ENCODE measurements at places on chromosomes 6 and 20.

- DNase-seq: no peak
These were observed 112.8 kb upstream of the BMP2 start for GRCh38 chr20:6654513-6655252.

GRCh38 chr20:11783102-11783850, 134.4 kb upstream of the BTBD3 start:
- DNase-seq: no peak

GRCh38 chr20:63819224-63819921, 11.7 kb downstream of the ZBTB46 start:
- no peak for DNase-seq

DNA sequence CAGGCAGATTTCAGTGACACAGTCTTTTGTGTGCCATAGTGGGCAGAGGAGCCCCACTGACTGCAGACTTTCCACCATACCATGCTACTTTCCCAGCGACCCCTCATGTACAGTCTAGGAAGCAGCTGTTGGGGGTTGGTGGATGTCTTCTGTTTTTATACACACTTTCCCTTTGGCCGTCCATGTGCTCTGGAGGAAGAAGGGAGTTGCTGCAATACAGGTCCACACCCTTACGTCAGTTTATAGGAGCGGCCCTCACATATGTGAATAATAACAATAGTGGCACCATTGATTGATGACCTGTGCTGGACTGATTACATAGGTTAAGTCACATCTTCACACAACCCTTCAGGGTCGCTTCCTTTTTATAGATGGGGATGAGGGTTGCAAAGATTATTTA, 17.5 kb upstream of the CCN2 start:
- DNase-seq: no peak

- no peak for DNase-seq
These were observed 24.2 kb upstream of the LAMP5 start for GRCh38 chr20:9490161-9490560.

DNA sequence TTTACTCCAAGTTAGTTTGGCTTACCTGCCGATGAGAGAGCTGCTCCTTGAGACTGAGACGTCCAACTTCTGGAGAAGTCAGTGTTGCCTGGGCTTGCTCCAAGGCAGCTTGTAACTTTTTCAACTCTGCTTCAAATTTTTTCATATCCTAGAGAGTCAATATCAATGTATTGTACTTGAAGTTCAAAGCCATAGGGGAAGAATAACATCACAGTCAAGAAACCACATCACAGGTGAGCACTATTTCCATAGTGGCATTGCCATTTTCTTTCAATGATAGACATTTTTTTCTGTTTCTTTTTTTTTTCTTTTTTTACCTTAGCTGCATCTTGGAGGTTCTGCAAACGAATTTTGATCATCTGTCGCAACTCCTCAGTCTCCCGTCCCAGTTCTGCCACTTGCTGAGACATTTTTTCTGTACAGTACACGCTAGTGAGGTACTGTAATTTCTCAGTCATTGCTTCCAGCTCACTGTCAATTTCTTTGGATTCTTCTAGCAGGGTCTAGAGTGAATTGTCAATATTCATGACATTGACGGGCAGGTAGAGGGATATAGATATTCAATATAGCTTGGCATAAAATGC, 326.7 kb downstream of the SYNE1 start:
- no peak for DNase-seq

DNA sequence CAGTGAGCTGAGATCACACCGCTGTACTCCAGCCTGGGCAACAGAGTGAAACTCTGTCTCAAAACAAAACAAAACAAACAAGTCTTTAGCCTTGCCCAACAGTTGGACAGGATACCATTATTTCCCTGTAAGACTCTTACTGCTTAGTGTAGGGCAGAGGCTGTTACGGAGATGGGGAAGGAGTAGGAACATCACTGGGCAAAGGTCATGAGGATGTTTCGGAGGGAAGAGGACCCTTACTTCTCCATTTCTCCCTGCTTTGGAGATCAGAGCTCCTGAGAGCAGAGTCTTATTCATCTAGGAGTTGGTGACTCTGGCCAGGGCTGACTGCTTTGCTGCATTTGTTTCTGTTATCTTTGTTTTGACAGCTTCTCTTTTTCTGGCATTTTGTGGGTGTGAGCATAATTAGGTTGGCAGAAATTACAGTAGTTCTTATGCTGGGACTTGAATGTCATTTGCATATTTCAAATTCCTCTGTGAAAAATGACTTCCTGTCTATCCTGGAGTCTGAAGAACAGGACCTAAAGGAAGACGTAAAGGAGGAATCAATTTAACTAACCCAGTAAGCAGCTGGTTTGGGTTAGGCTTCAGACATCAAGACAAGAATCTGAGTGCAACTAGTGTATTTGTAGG, 89.0 kb downstream of the CDS2 start:
- DNase-seq: peak; percentile 42

- no peak for DNase-seq
These were observed 330.8 kb downstream of the TAF4 start for GRCh38 chr20:61734733-61735502.

DNA sequence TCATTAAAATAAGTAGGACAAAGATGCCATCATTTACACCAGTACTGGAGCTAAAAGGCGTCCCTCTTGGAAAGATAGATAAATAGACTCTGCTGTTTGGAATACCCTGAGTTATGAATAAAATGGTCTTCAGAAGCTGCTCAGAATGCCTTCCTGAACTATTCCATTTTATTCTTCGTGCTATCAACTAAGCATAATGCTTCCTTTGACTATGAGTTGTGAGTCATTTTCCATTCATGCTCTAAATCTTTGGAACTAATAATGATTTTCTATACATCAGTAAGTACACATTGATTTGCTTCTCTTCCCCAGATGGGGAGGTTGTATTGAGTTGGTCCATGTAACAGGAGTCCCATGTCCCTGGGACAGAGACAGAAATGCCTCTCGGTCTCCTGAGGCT, 98.3 kb upstream of the PDE7B start:
- DNase-seq: no peak

DNA sequence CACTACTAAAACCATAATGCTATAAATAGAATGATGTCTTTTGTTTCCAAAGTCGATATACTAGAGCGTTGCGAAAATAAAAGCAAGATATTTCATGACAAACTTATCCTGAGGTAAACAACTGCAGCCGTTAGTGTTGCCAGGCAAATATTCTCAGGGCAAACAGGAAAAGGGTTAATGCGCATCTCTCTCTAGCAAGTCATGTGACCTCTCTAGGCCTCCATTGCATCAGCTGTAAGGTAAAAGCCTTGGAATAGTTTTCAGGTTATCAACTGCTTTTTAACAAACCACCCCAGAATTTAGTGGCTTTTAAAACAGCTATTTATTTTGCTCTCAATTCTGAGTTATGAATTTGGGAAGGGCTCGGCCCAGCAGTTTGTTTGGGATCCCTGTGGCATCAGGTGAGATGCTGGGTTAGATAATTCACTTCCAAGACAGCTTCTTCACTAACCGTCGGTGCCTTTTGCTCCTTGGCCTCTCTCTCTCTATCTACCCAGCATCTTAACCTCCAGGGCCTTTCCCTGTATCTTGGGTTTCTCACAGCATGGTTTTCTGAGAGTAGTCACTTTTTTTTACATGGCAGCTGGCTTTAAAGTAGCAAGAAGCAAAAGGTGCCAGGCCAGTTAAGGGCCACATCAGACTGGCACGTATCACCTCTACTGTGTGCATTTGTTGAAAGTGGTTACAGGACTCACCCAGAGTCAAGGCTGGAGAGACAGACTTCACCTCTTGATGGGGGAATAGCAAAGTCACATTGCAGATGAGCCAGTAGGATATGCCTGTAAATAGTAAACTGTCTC, 39.2 kb upstream of the LTV1 start:
- DNase-seq: no peak

- DNase-seq: no peak
These were observed 122.2 kb downstream of the COL19A1 start for GRCh38 chr6:69988458-69989126.

DNA sequence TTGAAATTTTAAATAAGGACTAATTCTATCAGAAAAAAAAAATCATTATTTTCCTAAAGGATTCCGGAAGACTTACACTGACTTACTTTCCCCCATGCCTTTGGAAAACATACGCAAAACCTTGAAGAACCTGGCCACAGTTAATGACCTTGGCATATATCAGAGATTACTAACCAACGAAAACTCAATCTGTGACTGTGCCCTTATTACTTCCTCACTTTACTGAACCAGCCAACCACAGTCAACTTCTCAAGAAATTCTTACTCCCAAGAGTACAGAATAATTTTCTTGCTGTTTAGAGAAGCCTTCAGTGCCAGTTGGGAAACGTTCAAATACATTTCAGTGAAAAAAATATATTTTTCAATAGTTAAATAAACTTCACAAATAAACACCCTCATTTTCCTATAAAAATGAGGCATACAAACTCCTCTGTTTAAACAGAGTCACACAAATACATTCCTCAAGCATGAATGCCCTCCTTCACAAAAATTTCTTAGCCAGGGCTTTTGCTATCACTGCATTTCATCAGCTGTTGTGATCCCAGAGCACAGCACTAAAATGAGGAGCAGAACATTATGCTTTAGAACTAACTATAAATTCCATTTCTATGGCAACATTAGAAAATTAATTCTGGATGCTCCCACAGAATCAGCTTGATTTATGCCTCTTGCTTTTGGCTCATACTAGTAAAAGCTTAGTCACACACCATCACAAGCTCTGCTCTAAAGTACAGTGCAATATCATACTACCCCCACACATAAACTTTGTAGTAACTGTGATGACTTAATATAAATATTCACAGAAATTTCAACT, 117.6 kb downstream of the DST start:
- DNase-seq: no peak

- no peak for DNase-seq
These were observed 1.7 kb downstream of the TMEM151B start for GRCh38 chr6:44271914-44272313.

DNA sequence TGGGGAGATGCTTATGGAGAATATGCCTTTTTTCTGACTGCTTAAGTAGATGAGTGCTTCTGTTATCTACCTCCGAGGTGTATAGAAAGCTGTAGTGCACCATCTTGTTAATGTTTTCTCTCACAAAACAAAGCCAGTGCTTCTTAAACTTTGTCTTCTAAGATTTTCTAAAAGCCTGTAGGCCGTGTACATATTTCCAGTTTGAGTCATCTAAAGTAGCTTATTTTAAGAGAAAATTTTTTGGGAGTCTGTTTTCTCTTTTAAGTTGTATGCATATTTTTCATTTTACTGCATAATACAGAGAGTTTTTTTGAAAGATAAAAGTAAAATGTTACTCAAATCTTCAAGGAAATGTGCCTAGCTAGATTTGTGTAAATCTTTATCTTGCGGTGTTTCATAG, 151.7 kb downstream of the GRIK2 start:
- no peak for DNase-seq

DNA sequence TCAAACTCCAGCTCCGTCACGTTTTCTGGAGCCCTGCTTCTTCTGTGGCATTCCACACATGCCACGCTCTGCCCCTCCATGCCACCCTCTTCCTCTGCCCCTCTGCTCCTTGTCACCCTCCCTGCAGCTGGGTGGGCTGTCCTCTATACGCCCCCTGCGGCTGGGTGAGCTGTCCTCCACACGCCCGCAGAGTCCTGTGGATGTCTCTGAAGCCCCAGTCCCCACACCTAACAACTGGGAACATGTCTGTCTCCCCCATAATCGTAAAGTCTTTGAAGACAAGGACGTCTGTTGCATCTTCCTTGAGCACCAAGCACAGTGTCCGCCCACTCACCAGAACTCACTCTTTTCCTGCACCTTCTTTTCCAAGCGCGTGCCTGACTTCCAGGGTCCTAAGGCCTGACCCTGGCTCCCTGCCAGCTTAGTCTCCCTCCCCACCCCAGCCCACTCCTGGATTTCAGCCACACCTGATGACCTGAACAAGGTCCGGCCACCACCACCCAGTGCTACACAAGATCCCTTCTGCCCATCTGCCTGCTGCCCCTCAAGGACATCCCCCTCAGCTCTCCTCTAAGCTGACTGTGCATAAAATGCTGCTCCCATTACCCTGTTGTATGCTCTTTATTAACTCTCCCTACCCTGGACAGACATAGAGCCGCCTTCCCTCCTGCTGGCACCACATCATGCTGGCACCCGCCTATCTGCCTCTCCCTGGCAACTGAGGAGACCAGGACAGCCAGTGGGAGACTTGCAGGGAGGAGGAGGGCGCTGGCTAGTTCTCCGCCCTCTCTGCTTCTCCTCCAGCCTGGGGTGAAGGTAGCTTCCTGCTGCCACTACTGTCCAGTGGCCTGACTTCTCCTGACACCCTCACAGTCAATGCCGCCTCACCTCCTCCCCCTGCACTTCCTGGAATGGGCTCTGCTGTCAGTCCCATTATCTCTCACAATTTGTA, 10.7 kb upstream of the PRR18 start:
- DNase-seq: no peak

DNA sequence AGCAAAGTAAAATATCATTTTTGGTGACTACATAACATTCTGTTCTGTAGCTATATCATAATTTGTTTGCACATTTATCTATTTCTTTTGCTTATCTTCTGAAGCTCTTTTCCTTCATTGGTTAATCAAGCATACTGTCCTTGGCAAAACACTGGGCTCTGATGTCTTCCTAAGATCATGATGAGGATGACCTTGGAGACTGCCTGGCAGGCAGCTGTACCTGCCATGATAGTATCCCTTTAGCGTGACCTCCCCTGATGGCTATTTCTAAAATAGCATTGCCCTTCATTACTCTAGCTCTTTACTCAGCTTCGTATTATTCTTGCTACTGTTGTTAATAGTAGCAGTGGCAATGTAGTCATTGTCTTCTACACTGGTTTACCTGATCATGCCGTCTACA, 46.0 kb upstream of the ELOVL5 start:
- DNase-seq: no peak

DNA sequence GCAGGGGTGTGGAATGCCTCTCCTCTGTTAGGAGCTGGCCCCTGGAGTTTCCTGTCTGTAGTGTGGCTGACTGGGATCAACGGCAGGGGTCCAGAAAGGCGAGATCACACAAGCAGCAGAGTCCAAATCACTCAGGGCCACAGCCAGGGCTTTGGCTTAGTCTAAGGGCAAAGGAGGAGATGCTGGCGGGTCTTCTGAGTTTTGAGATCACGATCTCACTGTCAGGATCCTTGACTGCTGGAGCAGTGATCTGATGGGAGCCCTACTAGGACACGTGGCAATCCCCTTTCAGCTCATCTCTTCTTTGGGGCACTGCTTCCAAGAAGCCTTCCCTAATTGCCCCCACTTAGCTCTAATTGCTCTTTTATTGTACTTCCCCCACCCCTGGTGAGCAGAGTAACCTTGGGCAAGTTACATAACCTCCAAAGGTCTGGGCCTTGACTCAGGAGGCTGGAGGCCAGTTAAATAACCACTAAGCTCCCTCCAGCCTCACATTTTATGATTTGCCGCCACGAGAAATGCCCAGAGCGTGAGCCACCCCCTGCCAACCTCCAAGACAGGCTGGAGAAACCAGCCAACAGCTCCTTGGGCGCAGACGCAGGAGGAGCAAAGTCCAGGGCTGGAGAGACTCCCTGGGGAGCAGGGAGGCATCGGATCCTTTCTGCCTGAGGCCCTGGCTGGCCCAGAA, 12.0 kb downstream of the KCNK5 start:
- DNase-seq: no peak
